ENCODE measurements at places on chromosomes 6 and 20.

GRCh38 chr20:58988565-58988882 lies 7.5 kb downstream of the NELFCD start:
- no peak for DNase-seq

GRCh38 chr6:42545226-42545773 lies 18.5 kb upstream of the UBR2 start:
- no peak for DNase-seq

DNA sequence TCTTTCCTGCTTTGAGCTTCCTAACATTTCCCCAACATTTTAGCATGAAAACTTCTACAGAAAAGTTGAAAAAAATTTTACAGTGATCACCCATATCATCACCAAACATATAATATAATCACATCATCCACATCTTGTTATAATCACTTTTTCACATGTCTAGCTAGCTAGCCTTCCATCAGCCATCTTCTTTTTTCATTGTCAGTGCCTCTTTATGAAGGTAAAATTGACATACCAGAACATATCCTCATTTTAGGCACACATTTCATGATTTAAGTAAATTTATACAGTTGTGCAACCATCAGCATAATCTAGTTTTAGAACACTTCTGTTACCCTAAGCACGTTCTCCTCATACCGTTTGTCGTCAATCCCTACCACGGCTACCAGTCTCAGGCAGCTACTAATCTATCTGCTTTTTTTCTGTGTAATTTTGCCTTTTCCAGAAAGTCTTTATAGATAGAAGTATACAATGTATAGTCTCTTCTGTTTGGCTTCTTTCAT lies 73.7 kb downstream of the VEGFA start:
- DNase-seq, result no peak

DNA sequence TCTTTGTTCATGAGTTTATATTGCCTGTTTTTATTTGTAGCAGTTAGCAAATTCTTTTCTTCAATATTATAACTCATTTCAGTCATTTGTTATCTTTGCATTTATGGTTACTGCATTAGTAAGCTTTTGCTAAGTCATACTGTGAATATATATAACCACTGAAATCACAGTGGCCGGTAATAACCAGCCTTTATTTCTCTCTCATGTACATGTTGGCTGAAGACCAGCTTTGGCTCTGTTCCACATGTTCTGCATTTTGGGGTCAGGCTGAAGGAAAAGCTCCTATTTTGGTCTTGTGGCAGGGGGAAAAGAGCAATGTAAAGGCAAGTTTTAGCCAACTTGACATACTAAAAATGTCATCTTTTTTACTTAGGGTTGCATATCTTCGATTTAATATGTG lies 276.3 kb downstream of the BCKDHB start:
- DNase-seq, result no peak

GRCh38 chr6:1181939-1182605 lies 129.8 kb upstream of the FOXQ1 start:
- DNase-seq, result no peak

GRCh38 chr20:25233016-25233772 lies 14.7 kb upstream of the PYGB start:
- no peak for DNase-seq

GRCh38 chr6:42547407-42548329 lies 16.2 kb upstream of the UBR2 start:
- DNase-seq, result peak; percentile 84

DNA sequence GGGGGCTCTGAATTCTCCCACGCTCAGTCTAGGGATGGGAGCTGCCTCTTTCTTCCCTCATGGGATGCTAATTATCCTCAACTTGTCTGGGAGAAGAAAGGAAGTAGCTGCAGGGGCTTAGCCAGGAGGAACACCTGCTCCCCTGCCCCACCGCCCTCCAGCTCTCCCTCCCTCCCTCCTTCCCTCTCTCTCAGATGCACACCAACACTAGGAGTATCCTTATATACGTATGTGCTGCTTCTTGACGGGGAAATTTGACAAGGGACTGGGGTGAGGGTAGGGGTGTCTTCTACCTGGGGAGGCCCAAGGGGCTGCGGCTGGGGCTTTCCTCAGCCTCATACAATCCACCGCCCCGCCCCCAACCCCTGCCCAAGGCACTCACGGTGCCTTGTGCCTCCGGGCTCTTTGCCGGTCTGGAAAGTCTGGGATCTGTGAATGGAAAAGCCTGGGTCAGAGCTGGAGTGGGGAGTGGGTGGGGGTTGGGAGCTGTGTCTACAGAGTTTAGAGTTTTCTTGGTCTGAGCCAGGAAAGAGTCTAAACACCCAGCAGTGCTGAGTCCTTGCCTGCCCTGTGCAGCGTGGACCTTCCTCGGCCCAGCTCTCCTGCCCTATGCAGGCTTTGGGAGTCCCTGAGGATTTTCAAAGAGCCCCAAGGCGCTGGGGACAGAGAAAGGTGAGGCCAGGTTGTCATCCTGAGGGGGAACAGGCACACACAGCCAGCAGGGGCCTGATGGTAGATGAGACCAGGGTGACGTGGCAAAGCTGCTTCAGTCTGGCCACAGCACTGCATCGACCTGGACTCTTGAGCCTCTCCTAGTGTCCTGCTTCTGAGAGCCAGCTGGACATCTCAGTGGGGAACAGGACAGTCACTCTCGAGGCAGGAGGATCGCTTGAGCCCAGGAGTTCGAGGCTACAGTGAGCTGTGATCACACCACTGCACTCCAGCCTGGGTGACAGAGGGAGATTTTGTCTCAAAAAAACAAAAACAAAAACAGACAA lies 29.3 kb upstream of the EMILIN3 start:
- DNase-seq, result no peak

- DNase-seq, result no peak
These were observed 24.7 kb downstream of the TBC1D7 start for GRCh38 chr6:13303668-13304017.

DNA sequence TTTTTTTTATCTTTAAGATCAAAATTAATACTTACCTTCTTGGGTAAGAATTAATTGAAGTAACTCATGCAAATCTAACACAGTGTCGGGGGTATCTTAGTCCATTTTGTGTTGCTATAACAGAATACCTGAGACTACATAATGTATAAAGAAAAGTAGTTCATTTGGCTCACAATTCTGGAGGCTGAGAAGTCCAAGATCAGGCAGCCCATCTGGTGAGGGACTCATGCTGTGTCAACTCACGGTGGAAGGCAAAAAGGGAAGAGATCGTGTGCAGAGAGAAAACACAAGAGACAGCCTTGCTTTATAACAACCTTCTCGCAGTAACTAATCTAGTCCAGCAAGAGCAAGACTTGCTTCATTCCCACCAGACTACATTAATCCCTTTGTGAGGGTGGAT lies 92.9 kb upstream of the VSTM2L start:
- no peak for DNase-seq

- no peak for DNase-seq
These were observed 23.2 kb upstream of the AKIRIN2 start for GRCh38 chr6:87724983-87725811.

All from activated T-helper 1 cell treated with anti-CD3 and anti-CD28 coated beads, Interleukin-2, amount 50 U/mL, for 16 hours (primary cell).